ENCODE measurements at places on chromosomes 5 and 9.
A peak's percentile ranks its signal among the peaks of the same experiment; 100 is the strongest.

DNA sequence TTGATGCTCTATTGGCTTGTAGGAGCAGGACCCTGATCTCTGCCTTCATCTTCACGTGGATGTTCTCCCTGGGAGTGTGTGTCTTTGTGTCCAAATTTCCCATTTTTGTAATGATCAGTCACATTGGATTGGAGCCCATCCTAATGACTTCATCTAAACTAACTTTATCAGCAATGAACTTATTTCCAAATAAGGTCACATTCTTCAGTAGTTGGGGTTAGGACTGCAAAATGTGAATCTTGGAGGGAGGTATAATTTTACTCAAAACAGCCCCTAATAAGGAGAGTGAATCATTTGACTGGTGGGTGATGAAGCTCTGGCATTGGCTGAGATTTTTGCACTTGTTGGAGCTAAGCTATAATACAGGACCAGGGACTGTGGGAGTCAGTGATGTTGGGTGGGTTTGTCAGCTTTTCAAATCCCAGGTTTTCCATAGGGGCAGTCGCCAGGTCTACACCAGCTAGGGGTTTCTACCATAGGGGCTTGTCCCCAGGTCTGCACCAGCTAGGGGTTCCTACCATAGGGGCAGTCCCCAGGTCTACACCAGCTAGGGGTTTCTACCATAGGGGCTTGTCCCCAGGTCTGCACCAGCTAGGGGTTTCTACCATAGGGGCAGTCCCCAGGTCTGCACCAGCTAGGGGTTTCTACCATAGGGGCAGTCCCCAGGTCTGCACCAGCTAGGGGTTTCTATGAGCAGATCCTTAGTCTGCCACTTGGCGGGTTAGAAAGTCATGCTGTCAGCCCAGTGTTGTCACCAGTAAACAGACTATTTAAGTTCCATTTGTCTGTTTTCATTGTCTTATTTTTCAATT is 382.6 kb upstream of the DAP start:
- DNase-seq = no peak

DNA sequence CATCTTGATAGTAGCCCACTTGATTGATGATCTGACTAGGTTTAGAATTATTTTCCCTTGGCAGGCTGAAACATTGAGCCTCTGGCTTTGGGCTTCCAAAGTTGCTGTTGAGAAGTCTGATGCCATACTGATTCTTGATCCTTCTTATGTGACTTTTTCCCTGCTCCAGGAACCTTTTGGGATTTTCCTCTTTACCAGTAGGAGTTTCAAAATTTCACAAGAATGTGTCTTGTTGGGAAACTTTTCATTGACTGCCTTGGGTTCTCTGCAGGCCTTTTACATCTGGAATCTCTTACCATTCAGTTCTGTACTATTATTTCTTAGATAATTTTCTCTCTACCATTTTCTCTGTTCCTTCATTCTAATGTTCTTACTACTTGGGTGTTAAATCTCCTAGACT is 20.0 kb downstream of the STC2 start:
- DNase-seq = no peak

GRCh38 chr5:135294793-135295192 is 104.2 kb downstream of the MACROH2A1 start:
- no peak for DNase-seq

DNA sequence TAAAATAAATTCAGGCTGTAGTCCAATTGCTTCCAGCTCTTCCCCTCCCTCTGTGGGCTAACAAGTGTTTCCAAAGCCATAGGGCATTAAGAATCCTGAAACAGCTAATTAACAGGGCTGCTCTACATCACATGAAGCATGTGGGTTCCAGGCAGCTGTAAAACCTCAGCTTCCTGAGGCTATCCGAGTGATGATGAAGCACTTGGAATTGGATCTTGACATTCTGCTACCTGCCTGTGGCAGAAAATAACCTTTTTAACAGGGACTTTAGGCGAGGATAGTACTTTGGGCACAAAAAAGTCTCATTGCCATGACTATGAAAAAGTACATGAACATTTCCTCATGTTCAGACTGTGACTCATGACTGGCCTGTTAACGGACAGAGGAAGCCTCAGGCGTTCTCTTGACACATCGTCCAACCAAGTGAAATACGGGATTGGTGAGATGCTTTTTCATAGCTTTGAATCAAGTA is 107.2 kb downstream of the PDE4D start:
- DNase-seq = no peak

DNA sequence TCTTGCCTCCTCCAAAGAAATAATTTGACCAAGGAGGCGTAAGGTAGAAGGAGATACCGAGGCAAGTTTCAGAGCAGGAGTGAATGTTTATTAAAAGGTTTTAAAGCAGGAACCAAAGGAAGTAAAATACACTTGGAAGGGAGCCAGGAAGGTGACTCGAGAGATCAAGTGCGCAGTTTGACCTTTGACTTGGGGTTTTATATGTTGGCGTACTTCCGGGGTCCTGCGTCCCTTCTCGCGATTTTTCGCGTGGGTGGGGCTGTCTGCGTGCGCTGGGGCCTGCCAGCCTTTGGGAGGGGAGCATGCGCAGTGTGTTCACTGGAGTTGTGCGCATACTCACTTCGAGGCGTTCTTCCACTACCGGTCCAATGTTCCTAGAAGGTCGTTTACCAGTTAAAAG is 166.0 kb upstream of the IRX2 start:
- no peak for DNase-seq

DNA sequence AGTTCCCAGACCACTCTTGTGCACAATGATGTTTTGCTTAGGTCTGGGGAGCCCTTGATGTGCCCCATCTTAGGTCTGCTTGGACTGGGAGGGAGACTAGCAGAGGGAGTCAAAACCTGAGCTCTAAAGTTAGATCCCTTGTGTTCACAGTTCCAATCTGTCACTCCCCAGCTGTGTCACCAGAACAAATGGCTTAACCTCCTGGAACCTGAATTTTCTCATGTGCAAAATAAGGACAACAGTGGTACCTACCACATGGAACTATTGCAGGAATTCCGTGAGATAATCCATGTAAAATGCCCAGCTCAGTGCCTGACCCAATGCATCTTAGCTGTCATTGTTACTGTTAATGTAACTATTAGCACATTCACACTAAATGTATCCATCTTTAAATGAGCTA is 45.5 kb downstream of the GALNT10 start:
- no peak for DNase-seq

- no peak for DNase-seq
Observed at GRCh38 chr5:83548581-83548980, 77.0 kb downstream of the VCAN start.

DNA sequence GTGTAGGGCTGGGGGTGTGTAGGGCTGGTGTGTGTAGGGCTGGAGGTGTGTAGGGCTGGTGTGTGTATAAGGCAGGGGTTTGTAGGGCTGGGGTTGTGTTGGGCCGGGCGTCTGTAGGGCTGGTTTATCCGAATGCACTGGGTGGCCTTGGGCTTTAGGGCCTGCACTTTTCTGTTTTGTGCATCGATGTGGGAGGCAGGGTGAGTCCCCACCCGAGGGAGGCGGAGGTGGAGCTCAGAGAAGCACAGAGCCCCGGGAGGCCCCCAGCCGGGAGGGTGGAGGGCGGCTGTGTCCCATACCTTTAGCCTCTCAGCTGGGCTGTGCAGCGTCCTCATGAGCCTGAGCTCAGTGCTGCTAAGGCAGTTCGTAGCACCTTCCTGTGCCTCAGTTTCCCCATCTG is 13.5 kb downstream of the COL5A1 start:
- DNase-seq = no peak

- DNase-seq = no peak
Observed at GRCh38 chr5:62689599-62690368, 111.2 kb downstream of the LRRC70 start.

DNA sequence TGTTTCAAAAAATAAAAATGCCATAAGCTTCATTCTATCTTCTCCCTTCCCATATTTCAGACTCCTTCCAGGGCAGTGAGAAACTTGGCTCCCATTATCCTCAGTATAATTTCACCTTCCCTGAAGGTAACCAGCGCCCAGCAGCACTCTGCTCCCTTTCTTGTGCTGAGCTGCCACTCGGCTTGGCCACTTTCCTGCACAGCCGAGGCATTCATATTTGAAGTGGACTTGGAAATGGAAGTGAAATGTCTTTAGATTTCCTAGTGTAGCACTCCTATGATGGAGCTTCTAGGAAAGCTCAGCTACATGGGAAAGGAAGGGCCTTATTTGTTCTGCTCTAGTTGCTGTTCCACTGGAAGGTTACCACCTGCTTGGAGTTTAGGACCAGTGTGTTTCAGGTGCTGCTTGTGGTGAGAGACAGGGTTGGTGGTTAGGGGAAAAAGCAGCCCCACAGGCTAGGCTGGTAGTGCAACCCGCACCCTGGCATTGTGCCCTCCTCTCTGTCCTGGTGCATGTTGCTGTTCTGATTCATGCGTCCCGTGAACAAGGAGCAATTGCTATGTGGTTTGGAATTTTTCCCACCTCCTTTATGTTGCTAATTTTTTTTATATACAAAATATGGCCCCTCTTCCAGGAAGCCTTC is 53.8 kb downstream of the RAD23B start:
- DNase-seq = no peak

GRCh38 chr9:30125881-30126280 is 2258.6 kb upstream of the ACO1 start:
- DNase-seq = no peak

- no peak for DNase-seq
Observed at GRCh38 chr5:66143473-66144073, 527 bp upstream of the SREK1 start.

DNA sequence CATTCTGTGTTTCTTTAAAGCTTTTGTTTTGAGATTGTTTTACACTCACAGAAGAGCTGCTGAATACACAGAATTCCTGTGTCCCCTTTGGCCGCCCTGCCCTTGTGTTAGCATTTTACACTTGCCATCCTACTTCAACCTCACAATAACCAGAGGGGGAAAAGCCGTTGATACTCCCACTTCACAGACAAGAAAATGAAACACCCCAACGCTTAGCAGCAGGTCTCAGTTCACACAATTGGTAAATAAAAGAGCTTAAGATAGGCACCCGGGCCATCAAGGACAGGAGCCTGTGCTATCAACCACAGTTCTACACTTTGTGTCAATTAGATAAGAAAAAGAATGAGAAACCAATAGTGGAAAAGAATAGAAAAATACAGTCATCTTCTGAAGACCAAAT is 178.0 kb downstream of the SYK start:
- DNase-seq = no peak

GRCh38 chr5:157116483-157116954 is 7.7 kb upstream of the HAVCR2 start:
- DNase-seq = no peak

DNA sequence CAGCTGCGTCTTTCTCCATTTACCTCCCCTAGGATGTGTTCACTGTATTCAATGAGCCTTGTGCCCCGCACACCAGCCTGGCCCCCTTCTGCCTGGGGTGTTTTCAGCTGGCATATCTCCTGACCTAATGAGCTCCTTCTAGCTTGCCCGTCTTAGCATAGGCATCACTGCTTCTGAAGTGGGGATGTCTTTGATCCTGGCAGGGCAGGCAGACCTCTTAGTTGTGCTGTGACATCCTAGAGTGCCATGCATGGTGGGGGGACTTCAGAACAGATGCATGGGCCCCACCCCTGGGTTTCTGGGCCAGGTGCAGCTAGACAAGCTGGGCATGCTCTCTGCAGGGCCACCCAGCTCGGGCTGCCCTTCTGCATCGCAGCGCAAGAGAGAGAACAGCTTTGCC is 172.7 kb downstream of the GADD45G start:
- DNase-seq = no peak

DNA sequence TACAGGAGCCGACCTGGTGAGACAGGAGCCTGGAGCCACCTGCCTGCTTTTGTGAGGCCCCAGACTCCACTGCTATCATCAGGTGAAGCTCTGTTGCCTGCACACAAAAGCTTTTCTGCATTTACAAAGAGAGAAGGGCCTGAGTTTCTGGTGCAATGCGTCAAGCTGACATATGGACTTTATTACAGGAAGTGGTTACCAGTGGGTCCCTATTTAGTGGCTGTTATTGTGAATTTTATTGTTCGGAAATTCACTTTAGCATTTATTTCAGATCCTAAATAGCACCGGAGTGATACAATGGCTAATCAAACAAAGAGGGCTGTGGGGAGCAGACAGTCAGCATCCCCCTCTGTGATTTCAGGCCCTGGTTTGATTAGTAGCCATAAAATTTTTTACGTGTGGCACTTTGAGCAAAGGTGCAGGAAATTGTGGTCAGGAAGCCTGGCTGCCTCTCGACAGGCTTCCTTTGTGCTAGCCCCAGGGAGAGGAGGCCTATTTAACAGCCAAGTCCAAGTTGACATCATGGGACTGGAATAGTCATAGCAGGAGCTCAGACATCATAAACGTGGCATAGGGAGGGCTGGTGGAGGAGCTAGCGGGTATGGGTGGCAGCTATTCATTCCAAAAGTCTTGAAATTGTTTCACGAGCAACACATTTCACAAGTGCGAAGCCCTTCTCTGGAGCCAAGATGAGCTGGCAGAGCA is 8.4 kb downstream of the TGFBI start:
- no peak for DNase-seq

- DNase-seq = no peak
Observed at GRCh38 chr9:79471580-79472543, 99.9 kb upstream of the TLE4 start.

- DNase-seq = peak; percentile 20
Observed at GRCh38 chr9:76571743-76572146, 112.8 kb downstream of the GCNT1 start.

DNA sequence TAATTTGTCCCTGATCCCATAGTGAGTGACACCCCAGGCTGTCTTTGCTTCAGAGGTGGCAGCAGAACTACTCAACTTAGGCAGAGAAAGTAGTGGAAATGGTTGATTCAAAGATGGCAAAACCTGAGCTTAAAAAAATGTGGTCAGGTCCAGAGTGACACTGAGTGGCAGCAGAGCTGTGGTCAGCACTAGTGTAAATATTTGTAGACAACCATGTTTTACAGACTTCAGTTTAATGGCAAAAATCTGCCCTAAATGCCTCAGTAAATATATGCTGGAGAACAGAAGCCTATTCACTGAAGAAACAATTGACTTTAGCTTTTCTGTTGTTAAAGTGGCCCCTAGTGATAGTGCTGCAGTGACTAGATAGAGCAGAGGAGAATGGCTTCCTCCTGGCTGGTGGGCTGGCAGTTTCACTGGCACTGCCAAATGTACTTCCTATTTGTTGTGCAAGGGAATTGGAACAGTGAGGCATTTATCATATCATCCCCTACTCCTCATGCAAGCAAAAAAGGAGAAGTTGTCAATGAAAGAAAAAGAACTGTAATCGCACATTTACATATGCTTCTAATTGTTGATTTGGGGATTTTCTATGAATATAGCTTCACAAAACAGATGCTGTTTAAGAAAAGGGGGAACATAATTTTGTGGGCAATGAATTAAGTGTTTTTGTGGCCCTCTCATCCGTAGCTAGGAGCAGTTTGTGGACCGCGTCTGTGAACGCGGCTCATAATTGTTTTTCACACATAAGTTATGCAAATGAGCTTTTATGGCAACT is 12.0 kb downstream of the PBX3 start:
- DNase-seq = no peak

DNA sequence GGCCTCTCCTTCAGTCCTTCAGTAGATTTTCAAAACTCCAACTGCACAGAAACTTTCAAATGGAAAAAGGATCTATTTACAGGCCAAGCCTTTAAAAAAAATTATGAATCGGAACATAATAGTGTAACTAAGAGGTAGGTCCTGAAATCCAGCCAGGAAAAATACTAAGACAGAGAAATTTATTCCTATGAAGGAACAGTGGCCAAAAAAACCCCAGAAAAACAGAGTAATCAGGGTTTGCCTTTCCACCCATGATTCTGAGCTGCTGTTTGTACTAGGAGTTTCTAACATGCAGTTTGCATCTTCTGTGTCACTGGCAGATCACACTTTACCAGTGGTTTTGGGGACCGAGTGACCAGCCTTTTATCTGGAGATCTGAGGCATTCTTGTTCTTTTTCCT is 93.1 kb upstream of the TMED7 start:
- DNase-seq = no peak

Data from right kidney (tissue), 9 donors.